ENCODE measurements at places on chromosomes 7 and 10.

DNA sequence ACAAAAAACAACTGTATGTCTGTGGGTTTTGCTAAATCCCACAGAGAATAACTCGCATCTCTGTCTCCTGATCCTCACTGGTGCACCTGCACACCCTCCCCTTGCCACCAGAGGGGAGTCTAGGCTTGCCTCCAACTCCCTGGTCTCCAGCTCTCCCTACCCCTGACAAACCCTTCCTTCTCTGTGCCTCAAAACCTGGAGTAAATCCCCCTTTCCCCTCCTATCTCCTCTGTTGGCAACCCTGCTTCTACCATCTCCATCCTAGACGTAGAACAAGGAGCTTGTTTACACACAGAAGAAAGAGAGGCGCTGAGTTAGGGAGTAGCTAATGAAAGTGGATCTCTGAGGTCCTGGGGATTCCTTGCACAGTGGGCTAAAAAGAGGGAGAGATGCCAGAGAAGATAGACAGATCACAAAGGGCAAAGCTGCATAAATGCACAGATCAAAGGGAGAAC lies 6.0 kb downstream of the MBLAC1 start:
- no peak for DNase-seq

DNA sequence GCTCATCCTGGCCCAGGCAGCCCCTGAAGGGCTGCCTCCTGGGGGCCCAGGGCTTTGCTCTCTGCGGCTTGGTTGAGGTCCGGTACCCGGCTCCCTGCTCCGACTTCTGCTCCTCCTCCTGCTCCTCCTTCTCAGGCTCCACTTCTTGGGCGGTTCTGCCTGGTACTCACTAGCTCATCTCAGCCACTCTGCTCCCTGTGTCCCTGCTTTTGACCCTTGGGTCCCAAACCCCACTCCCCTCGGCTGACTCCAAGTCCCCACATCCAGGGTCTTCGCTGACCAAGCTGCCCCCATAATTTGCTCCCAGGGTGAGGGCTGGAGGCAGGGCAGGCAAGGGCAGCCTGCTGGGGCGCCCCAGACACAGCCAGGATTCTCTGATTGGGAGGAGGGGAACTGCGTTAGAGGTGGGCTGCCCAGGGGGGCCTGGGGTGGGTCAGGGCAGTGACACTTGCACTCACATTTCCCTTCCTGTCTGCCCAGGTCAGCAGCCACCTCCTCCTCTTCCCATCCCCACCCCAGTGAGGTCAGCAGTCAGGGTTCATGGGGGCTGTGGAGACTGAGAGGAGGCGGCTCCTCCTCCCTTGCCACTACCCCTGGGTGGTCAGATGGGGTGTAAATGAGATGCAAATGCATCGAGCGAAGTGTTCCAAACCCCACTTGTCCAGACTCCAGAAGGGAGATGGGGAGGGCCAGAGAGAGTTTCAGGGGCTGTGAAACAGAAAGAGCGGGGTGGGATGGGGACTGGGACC lies 2.2 kb downstream of the SMARCD3 start:
- no peak for DNase-seq

DNA sequence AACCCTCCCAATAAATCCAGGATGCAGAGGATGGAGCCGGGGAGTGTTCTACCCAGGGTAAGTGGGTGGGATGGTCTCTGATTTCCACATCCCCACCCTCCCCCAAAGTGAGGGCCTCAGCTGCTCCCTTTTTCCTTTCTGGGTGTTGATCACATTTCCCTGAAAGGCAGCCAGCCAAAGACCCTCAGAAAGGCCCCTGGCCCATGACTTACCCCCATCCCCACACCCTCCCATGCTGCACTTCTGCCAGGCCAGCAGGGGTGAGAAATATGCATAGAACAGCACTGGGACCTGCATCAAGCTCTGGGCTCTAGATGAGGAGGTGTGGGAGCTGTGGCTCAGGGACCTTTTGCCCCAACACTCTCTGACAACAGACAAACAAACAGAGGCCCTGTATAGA lies 927.3 kb upstream of the ZNF722 start:
- no peak for DNase-seq

DNA sequence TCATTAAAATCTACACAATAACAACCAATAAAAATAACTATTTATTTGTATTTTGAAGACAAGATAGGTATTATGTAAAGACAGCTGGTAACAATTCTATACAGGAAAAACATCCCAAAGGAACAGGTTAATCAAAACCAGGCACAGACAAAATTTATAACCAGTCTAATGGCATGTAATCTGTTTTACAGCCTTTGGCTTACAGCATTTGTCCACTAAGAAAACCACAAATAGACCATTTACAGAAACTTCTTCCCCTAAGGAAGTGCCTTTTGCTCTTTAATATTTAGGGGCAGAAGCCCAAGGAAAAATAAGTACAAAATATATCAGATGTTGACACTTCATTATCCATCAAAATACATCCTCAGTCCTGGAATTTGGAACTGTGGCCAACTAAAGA lies 65.0 kb downstream of the SVIL start:
- no peak for DNase-seq

- no peak for DNase-seq
Measured at GRCh38 chr10:70891627-70892026, 3.3 kb upstream of the PCBD1 start.

DNA sequence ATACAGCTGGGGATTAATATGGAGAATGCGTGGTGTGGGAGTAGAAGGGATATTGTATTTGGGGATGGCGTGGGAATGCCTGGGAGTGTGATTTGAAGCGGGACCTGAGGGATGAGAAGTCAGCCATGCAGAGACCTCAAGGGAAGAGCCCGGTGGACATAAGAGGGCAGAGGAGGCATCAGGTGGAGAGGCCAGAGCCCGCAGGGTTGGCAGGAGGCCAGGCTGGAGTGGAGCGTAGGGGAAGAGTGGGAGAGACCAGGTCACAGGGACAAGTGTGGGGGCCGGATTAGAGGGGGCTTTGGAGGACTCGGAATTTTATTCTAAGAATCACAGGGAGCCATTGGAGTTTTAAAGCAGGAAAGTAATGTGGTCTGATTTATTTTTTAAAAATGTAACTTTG lies 2.0 kb downstream of the NDUFB2 start:
- no peak for DNase-seq

DNA sequence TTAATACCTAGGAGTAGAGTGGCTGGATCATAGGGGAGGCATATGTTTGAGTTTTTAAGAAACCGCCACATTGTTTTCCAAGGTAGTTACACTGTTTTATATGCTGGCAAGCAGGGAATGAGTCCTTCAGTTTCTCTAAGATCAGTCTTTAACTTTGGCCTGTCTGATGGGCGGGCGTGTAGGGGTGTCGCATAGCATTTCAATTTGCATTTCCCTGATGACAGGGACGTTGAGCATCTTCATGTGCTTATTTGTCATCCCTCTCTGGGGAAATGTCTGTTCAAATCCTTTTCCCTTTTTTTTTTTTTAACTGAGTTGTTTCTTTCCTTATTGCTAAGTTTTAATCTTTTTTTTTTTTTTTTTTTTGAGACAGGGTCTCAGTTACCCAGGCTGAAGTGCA lies 9.8 kb downstream of the MTG1 start:
- no peak for DNase-seq

DNA sequence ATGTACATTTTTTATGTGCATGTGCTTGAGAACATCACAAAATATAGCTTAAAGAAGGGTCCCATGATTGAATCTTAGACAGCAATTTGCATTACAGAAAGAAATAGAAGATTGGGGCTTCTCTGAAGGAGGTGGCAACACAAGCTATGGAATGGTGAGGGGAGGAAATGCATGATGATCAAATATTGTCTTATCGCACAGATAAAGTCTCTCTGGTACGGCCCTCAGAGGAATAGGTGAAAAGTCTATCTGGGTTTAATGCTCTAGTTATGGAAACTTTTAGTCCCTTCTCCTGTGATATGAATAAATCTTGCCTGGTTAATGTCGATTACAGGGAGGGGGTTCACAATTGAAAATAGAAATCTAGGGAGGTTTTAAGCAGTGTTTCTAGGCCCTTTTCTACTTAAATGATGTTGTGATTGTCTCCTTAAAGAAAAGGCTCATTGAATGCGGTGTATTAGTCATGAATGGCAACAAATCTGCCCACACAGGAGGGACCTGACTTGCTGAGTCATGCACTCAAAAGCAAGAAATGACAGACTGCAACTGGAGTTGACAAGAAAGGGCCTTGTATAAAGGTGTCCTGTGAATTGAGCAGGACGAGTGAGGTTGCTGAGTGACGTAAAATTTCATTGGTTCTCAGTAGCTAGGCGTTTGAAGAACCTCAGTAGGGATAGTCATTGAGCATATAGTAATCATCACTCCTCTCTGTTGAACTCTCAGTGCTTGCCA lies 133.4 kb upstream of the CSTF2T start:
- DNase-seq: no peak

DNA sequence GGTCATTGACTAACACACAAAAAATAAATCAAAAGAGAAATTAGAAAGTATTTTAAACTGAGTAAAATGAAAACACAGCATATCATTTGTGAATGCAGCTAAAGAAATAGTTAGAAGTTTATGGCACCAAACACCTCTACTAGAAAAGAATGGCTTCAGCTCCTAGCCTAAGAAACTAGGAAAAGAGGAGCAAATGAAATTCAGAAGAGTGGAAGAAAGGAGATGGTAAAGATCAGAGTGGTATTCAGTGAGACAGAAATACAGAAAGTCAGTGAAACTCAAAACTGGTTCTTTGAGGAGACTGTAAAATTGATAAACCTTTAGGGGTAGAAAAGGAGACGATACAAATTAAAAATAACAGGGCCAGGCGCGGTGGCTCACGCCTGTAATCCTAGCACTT lies 2.7 kb downstream of the EXOC6 start:
- DNase-seq: no peak

GRCh38 chr10:68878496-68878895 lies 22.6 kb upstream of the DDX50 start:
- no peak for DNase-seq

GRCh38 chr7:116332766-116333165 lies 122.4 kb downstream of the TES start:
- DNase-seq: no peak

DNA sequence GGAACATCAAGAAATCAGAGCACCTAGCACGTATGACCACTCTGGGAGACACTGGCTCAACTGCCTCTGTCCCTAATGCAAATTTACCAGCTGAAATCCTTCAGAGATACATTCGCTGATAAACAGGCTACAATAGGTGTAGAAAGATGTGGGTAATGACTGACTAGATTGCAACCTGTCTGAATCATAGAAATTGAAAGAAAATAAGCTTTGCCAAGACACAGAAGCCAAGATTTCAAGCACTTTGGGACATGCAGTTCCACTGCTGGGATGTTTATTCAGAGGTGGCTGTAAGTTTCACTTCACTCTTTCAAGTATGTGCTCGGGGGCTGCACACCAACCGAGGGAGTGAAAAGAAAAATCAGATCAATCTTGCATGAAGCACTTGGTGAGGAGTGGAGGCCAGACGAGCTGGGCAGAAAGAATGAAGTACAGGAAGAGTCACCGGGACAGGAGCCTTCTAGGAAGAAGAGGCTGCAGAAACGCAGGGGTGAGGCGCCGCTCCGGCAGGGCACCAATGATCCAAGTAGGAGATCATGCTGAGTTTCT lies 276.7 kb downstream of the PARD3 start:
- no peak for DNase-seq

- DNase-seq: no peak
Measured at GRCh38 chr7:88018501-88018900, 84.5 kb downstream of the ADAM22 start.

DNA sequence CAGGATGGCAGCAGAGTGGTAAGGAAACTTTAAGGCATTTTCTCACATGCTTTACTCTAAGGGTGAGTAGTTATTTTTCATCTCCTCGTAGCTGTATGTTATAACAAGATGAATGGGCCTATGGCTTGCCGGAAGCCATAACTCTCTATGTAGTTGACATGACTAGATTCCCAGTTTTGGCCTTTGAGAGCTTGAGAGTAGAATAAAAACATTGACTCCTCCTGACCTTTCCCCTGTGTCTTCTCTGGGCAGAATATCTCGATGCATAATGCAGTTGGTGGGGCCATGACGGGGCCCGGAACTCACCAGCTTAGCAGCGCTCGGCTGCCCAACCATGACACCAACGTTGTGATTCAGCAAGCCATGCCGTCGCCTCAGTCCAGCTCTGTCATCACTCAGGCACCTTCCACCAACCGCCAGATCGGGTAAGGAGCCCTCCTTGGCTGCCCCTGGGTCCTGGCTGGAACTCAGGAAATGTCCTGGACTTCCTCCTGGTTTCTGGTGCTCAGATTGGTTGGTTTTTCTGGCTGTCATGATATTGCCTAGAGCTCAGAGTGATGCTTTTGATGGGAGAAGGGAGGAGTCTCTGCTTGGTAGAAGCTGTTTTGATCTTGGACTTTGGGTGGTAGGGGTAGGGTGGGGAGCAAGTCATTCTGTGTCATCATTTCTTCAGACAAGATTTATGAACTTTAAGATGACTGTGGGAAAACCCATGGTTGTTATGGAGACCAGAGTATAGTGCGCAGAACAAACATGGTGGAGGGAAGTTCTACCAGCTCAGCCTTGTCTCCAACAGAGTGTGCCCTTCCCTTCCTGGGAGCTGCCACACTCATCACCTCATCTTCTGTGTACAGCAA lies 158.0 kb downstream of the CREB5 start:
- no peak for DNase-seq

DNA sequence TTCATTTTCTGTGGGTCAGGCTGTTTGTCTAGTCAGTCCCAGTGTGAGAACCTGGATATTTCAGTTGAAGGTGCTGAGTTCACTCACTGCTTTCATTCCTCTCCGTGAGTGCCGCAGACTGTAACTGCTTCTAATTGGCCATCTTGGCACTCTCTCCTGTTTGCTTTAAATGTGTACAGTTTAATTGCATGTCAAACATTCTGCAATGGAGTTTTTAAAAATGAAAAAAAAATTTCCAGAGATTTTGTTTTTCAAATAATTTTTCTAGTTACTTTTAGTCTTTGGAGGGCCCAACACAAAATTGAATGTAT lies 87.8 kb downstream of the CCSER2 start:
- DNase-seq: no peak

DNA sequence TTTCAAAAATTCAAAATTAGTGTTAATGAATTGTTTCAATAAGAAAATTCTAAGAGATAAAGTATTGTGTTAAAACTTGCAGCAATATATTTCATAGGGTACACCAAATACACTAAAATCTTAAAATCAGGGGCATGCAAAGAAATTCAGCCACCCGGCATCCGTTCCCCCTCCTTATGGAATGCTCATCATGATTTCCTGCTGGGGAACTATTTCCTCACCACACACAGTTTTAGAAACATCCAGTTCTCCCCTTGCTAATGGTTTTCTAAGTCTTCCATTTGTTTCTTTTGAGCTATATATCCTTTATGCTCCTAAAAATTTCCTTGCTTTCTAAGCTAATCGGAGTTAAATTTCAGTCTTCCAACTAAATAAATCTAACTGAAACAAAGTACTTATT lies 60.7 kb downstream of the CHCHD3 start:
- DNase-seq: no peak

- DNase-seq: no peak
Measured at GRCh38 chr10:133132473-133133291, 27.3 kb upstream of the KNDC1 start.

DNA sequence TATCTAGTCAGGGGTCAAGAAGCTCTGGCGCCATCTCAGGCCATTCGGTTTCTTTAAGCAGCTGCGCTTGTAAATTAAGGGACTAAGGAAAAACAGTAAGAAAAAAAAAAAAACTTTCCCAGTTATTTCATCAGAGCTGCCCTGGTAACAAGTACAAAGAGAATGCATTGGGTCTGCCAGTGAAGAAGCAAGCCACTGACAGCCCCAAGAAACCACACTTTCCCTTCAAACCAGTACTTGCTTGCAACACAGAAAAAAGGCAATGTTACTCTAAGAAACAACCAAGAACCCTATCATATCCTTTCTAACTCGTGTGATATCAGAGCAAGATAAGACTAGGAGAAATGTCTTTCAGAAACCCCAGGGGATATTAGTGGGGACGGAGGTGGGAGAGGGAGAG lies 40.6 kb upstream of the AOAH start:
- DNase-seq: no peak
